ENCODE measurements at places on chromosomes 7 and 10. TPM values are rescaled to one million over a fixed set of nuclear protein-coding genes. Genes with fewer than 3 reads are reported as not detected.
A peak's percentile ranks its signal among the peaks of the same experiment; 100 is the strongest.

- peaks cover 83% of the 10 kb centered on the region for H3K27me3 ChIP-seq
- peaks cover 8% of the 10 kb centered on the region for H3K4me1 ChIP-seq
- H3K4me3 ChIP-seq = no peak overlapping the region
- H3K36me3 ChIP-seq = no peaks in the 10 kb centered on the region
- no peak overlapping the region for H3K27ac ChIP-seq
These were observed 73.3 kb upstream of the NKX6-2 start for GRCh38 chr10:132859084-132859855.

DNA sequence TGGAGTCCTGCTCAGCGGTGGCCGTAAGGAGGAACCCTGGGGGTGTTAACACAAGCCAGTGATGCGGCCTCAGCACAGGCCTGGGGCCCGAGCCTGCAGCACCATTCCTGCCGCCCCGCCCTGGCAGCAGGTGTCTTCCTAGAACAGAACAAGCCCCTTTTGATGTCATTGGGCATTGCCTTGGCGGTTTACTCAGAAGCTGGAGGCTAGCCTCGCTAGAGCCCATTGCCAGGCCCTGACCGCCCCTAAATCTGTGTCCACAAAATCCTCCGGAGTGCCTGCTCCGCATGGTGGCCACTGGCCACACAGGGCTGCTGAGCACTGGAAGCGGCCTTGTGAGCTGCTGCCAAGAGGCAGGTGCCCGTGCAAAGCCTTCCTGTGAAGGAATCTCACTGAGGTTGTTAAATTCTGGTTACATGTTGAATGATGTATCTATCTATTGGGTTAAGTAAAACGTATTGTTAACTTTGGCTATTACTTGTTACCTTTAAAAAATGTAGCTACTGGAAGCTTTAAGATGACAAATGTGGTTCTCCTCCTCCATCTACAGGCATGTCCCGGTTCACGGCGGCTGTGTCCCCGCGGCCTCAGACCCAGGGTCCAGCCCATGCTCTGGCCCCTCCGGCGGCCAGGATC is 1.2 kb upstream of the INPP5A start:
- no peaks in the 10 kb centered on the region for H3K4me1 ChIP-seq
- peak overlapping the region; percentile 83 for H3K27ac ChIP-seq
- no peak for ATAC-seq
- H3K4me3 ChIP-seq = peak overlapping the region; percentile 61

The SKAP2 gene
- total RNA-seq = 54.3 TPM

The WNT8B gene
- total RNA-seq = not detected

DNA sequence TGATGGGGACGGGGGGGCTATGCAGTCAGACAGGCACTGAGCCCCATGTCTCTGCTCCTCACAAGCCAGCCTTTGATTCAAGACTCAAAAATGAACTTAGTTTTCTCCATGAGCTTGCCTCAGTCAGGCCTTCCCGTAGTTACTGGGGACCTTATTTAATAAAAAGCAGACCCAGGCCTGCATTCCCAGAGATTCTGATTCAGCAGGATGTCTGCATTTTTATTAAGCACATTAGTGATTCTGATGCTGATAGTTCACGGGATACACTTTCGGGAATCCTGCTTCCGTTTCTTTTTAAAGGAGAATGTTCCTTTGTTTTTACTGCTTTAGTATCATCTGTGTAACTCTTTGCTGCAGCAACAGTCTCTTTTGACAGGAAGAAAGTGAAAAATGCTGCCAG is 28.3 kb upstream of the PLPP4 start:
- H3K27ac ChIP-seq = no peak overlapping the region
- H3K4me1 ChIP-seq = no peaks in the 10 kb centered on the region
- peaks cover 17% of the 10 kb centered on the region for H3K27me3 ChIP-seq
- H3K4me3 ChIP-seq = no peak overlapping the region

The SPDYE5 gene
- not detected for total RNA-seq

DNA sequence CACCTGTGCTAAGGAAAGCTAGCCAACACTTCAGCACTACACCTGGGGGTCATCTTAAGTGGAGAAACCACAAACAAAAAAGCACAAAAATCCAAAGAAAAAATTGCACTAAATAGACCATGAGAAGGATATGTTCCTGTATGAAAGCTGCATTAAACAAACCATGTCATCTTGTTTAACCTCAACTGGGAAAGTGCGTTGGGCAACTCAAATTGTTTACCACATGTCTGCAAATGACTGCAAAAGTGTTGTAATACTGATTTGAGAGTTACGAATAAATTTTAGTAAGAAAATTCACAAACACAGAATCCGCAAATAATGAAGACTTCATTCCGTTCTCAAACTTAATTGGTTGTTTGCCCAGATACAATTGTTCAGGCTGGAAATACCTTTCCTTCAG is 111.9 kb upstream of the EGFR start:
- H3K4me1 ChIP-seq = no peaks in the 10 kb centered on the region
- H3K27ac ChIP-seq = no peak overlapping the region
- H3K27me3 ChIP-seq = no peaks in the 10 kb centered on the region
- H3K36me3 ChIP-seq = no peaks in the 10 kb centered on the region
- H3K4me3 ChIP-seq = no peak overlapping the region

All from gastroesophageal sphincter (tissue), 4 donors.